Pons (tissue), 1 donor: ENCODE measurements at places on chromosomes 4 and X.
A peak's percentile ranks its signal among the peaks of the same experiment; 100 is the strongest.

DNA sequence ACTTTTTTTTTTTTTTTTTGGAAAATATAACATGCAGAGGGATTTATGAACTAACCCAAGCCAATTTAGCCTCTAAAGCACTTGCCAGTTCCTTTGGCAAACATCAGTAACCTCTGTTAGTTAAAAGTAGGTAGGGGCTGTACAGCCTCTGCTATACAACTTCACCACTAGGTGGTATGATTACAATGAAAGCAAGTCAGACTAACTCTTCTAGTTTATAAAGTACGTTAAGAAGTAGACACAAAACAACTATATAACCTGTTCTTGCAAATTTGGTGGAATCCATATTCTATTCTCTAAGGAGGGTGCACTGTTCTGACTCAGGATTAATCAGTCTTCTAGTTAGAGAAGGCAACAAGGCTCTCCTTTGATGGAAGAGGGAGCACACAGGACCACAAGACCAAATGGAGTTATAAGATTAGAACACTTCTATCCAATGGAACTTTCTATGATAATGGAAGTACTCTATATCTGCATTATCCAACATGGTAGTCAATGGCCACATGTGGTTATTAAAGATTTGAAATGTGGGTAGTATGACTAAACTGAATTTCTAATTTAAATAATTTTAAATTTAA lies 12.8 kb downstream of the AIMP1 start:
- peak; percentile 9 for DNase-seq

- peak; percentile 56 for DNase-seq
Observed at GRCh38 chr4:109729718-109730618, at the start of gene PLA2G12A. Gene PLA2G12A, minus strand, starts transcription at chr4:109730070. Its CDS starts 261 bp downstream, at chr4:109729809.

GRCh38 chr4:189837471-189837870 lies 103.2 kb upstream of the FRG1 start:
- no peak for DNase-seq

GRCh38 chrX:19776753-19777152 lies 110.6 kb downstream of the SH3KBP1 start:
- DNase-seq, result no peak

DNA sequence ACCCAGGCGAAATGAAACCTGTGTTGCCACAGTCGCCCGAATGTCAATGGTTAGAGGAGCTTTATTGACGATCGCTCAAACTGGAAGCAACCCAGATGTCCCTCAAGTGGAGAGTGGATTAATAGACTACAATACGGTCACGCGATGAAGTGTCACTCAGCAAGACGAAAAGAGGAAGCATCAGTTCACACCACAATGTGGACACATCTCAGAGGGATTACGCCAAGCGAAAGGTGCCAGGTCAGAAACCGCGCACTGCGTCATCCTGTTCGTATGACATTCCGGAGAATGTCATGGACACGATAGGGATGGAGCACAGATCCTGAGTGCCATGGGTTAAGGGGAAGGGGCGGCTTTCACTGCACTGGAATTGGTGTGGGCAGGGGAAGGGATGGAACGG lies 111.7 kb downstream of the HMX1 start:
- DNase-seq, result no peak

GRCh38 chr4:107196312-107196711 lies 160.2 kb upstream of the DKK2 start:
- DNase-seq, result no peak

DNA sequence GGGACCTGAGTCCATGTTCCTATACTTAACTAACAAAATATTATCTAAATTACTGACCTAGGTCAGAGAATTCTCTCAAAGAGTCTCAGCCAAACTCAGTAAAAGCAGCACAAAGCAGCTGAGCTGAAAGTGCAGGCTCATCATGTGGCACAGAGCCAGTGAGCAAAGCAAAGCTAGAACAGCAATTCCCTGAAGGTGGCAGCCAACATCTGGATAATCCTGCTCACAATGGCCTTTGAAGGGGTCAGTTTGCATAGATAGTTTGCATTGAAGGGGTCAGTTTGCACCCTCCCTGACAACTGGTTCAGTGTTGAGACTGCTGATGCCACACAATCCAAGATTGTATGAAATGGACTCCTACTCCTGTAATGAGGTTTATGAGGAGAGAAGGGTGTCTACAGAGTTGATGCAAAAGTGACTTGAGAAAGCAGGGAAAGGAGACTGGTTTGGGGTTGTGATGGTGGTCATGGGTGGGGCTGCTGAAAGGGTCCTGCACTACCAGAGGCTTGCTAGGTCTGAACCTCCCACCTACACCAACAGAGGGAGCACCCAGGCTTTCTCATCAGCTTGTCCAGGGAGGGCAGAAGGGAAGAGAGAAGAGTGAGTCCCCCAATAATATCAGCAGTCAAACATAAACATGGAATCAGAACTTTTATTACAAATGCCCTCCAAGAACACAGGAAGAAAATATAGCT lies 39.7 kb downstream of the TRIM61 start:
- peak; percentile 76 for DNase-seq

DNA sequence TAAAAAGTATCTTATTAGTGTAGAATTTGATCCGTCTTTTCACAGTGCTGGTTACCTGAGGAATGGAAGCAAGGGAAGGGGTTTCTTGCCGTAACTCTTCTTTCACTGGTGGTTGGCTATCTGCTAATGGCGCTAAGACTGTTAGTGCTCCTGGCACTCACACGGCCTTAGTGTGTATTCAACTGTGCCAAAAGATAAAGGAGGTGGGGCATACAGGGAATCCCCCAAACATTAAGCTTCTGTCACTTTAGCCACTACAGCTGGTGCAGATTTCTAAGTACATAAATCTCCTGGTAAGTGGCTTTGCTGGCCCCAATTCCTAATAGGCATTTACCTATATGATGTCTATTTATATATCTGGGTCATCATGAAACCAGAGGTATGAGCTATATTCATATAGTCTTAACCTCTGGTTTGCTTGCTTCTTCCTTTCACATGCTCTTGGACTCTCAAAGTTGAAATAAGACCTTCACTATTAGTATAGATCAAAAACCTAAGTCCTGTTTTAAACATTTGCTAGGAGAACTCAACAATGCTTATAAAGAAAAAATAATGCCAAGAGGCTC lies 95.1 kb downstream of the TSPAN7 start:
- DNase-seq, result no peak

GRCh38 chrX:153828723-153829548 lies 1.4 kb downstream of the PDZD4 start:
- DNase-seq, result no peak

DNA sequence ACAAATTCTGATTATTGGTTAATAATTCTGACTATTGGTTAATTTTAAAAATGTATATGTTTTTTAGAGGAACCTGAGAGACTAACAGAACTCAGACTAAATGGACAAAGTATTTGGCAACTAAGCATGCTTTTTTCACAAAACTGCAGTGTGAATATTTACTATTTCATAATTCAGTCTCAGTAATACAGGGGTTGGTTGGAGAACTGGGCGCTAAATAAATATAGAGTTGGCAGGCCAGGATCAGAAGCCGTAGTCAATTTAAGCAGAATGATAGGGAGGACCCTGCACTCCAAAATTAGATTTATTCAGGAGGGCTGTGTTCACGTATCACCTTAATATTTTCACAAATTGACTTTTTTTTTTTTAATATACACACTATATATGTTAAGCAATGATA lies 5.8 kb downstream of the TIGD2 start:
- no peak for DNase-seq

GRCh38 chrX:96764864-96765263 lies 80.2 kb downstream of the DIAPH2 start:
- no peak for DNase-seq

DNA sequence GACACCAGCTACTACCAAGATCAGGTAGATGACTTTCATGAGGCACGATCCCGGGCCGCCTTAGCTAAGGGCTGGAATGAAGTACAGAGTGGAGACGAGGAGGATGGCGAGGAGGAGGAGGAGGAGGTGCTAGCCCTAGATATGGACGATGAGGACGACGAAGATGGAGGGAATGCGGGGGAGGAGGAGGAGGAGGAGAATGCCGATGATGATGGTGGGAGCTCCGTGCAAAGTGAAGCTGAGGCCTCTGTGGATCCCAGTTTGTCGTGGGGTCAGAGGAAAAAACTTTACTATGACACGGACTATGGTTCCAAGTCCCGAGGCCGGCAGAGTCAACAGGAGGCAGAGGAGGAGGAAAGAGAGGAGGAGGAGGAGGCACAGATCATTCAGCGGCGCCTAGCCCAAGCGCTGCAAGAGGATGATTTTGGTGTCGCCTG lies 481 bp downstream of the UTP3 start:
- DNase-seq, result no peak

GRCh38 chr4:154586296-154587033 lies 4.1 kb downstream of the FGA start:
- DNase-seq, result no peak

- DNase-seq, result peak; percentile 47
Observed at GRCh38 chr4:99945718-99946355, 581 bp downstream of the DNAJB14 start.

- no peak for DNase-seq
Observed at GRCh38 chr4:96599752-96600151, 759.9 kb downstream of the PDHA2 start.

- no peak for DNase-seq
Observed at GRCh38 chrX:132818638-132819037, 139.8 kb downstream of the HS6ST2 start.

GRCh38 chr4:107665001-107665400 lies 55.0 kb downstream of the PAPSS1 start:
- DNase-seq, result peak; percentile 25

DNA sequence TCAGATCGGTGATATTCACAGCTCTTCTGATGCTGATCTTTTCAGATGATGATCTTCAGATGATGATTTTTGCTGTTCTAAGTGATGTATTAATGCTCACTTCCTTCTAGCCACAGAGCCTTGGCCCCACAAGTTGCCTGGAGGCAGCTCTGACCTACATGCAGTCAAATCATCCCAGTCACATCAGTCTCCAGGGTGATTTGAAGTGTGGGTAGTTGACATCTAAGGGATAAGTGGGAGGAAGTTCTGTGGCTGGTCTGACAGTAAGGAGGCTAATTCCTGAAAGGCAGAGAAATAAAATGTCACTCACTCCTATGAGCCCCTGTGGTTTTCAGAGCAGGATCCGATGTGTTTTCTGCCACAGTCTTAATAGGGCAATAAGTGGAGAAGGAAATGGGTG lies 79.8 kb upstream of the RPL34 start:
- no peak for DNase-seq
